ENCODE measurements at places on chromosomes 13 and 19.

DNA sequence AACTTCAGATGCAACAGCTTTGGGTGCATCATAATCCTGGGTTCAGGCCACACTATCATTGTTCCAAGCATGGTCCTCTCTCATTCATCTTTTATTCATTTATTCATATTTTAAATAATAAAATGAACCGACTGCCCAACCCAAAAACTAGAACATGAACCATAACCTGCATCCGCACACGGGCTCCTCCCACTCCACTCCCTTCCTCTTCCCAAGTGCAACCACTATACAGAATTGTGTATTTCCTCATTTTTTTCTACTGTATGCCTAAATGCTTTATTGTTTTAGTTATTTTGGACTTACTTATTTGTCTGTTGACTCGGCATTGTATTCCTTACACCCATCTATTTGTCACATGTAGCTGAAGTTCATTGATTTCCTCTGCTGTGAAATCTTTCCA lies 30.7 kb upstream of the POMP start:
- DNase-seq = no peak

- no peak for DNase-seq
Observed at GRCh38 chr19:7505288-7505681, 10.6 kb upstream of the ZNF358 start.

GRCh38 chr13:102548811-102549210 lies 48.0 kb upstream of the TPP2 start:
- DNase-seq = no peak

DNA sequence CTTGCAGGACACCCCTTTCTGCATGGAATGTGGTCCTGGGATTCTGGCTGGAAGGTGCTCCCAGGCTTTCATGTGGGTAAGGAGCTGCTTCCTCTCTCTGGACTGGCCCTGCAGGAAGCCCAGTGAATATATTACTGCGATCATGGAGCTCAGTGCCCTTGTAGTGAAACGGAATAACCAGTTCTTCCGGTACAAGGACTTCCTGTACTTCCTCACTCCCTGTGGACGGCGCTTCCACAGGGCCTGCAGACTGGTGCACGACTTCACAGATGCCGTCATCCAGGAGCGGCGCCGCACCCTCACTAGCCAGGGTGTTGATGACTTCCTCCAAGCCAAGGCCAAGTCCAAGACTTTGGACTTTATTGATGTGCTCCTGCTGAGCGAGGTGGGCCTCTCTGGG lies 8.0 kb downstream of the CYP4F8 start:
- no peak for DNase-seq

- no peak for DNase-seq
Observed at GRCh38 chr19:30718014-30718413, 345.8 kb downstream of the ZNF536 start.

DNA sequence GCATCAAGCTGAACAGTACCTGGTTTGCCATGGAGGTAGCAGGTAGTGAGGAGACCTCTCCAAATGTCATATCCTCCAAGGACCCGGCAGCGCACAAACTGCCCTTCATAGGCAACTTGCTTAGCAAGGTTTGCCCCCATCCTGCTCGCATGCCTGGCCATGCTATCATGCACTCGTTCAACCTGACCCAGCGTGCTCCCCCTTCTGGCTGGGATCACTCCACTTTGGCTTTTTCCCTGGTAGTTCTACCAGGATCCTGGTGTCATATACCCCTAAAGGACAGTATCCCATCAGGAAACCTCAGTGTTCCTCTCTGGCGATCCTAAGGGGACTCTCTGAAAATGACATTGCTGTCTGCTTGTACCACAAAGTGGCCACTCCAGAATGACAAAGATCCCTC lies 38.6 kb upstream of the ZNF30 start:
- no peak for DNase-seq

- no peak for DNase-seq
Observed at GRCh38 chr13:81117416-81117815, 776.5 kb upstream of the SPRY2 start.

DNA sequence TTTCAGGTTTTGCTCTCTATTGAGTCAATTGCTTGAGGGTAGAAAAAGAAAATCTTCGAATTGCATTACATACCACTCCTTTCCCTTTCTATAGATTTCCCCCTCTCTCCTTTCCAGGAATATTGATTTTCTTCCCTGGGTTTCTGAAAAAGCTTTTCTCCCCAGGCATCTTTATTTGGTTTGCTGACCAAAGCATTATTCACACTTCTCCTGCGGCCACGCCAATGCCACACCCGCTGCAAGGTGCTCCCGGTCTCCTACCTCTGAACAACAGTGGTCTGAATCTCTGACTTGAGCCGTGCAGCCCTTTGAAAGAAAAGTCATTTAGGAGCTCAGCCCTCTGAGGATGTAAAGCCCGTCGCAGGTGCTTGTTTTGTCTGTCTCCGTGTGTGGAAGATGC lies 350.9 kb upstream of the TMTC4 start:
- DNase-seq = no peak

DNA sequence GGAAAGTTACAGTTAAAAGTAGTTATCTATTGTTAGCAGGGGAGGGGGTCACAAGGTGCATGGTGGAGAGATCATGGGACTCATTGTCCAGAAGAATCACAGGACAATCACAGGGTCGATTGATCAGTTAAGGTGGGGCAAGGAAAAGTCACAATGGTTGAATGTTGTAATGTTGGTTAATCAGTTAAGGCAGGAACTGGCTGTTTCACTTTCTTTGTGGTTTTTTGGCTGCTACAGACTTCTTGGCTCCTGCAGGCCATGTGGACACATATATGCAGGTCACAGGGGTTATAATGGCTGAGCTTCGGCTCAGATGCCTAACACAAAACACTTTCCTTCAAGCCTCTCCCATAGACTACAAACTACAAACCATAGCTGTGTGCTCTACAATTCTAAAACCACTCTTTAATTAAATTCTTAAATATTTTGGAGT lies 6.9 kb upstream of the ZNF431 start:
- DNase-seq = no peak

DNA sequence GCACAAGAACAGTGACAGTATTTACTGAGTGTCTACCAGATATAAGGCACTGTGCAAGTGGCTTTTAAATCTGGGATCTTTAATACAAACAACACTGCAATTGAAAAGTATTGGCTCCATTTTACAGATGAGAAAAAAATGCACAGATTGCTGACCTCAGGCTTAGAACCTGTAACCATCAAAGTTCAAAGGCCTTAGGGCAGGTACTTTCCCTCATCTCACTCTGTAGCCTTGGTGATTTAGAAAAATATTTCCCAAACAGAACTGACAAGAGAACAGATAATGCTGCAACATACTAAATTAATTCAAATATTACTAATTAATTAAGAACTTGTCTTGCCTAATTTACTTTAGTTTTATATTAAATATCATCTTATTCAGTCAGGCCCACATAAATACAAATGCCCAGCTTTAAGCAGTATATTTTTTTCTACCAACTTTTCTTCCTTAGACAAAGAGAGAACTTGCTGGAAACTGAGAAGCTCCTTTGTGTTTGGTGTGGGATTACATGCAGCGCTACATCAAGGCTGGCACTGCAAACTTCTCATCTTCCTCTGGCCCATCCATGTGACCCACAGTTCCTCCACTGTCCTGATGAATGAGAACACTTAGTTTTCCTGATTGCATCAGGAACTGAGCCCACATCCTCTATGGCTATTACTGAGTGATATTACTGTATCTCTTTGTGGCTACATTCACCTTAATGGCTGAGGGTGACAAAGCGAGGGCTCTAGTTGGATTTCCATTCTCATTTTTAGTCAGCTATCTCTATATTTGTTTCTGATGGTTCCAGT lies 302.1 kb downstream of the ENOX1 start:
- no peak for DNase-seq

GRCh38 chr19:10551698-10552301 lies 8.1 kb downstream of the ATG4D start:
- no peak for DNase-seq

DNA sequence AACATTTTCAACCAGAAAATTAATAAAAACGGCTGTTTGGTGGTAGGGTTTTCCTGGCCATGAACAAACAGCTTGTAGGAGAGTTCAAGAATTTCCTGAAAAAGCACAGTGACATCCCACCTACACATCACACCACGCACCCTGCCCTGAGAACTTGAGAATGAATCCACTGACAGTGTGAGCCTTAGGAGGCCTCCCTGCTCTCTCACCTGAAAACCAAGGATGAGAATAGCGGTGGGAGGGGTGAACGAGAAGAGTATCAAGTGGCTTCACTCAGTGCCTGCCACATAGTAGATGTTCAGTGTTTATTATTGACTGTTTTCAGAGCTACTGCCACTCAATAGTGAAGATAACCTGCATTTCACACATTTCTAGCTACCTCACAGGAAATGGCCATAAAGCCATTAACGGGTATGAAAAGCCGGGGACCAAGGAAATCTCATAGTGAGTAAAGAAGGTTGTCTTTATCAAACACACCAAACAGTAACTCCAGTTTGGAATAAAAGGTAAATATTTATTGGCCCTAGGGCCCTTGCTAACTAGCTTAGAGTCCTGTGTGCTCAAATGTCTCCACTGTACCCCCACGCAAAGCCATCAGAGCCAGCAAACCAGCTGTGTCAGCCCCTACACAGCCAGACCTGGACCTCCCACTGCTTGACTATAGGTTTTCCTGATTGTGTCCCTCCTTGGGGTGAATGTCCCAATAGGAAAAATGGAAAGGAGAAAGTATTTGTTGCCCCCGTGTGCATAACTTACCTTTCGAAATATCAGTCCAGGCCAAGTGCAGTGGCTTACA lies 40.6 kb downstream of the TPT1 start:
- no peak for DNase-seq

DNA sequence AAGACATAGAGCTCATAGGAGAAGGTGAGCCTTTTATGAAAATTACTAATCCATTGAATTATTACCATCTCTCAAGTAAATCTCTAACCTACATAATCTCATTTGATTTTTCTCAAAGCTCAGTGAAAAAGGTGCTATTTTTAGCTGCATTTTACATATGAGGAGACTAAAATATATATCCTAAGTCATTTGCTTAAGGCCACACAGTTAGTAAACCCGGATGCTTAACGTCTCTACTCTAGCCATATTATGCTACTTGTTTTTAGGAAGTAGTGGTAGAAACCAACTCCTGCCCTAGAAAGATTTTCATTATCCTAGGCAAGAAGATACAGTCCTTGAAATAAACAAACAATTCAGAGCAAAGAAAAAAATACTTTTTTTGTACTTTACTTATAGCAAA lies 108.9 kb downstream of the RBM26 start:
- DNase-seq = no peak

GRCh38 chr13:39779337-39780265 lies 124.1 kb downstream of the COG6 start:
- no peak for DNase-seq

GRCh38 chr13:108508263-108508662 lies 121.1 kb upstream of the MYO16 start:
- no peak for DNase-seq

GRCh38 chr19:38734426-38735256 lies 9.6 kb downstream of the CAPN12 start:
- DNase-seq = no peak

DNA sequence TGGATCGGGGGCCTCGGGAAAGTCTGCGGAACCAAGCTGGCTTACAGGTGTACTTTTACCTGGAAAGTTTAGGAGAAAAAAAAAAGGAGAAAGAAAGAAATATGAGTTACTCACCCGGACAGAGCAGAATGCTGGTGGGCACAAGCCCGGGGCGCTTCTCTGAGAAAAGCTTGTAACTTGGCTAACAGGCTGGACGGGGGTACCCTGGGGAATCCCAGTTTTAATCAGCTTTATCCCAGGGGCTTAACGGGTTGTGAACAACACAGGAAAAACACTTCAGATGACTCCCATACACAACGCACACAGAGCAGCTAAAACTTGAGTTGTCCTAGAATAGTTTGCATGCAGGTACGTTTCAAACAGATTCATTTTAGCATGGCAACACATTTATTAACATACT lies 37.3 kb downstream of the KLF2 start:
- DNase-seq = no peak

- no peak for DNase-seq
Observed at GRCh38 chr19:10091895-10092641, 6.0 kb downstream of the SHFL start.

DNA sequence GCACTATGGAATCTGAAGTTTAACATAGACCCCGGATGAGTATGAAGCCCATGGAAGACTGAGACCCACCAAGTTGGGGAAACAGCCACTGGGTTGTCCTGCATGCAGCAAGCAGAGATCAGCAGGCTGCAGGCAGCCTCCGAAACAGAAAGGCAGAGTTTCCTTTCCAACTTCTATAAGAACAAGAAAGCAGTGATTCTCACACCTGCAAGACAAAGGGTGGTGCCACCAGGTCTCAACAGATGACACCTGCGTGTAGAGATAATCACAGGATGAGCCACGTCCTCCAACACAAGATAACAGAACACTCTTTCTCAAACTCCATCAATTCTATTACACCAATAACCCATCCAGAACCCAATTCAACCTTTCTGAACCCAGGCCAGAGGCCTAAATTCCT lies 457.9 kb downstream of the FOXO1 start:
- no peak for DNase-seq

DNA sequence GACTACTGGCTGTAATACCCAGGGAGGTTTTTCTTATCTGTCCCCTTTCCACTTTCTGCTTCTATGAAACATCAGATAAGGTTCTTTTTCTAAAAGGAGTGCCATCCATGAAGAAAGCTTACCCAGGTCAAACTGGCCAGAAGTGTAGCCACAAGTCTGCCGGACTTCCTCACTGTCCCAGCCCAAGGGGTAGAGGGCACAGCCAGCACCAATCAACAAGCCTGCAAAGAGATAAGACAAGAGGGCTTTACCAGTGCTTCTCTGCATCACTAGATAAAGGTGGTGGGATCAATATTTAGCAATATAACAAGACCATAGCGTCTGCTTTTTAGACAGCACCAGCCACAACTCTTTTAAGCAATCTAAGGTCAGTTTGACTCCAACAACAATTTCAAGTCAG lies 224.7 kb downstream of the LHFPL6 start:
- no peak for DNase-seq

DNA sequence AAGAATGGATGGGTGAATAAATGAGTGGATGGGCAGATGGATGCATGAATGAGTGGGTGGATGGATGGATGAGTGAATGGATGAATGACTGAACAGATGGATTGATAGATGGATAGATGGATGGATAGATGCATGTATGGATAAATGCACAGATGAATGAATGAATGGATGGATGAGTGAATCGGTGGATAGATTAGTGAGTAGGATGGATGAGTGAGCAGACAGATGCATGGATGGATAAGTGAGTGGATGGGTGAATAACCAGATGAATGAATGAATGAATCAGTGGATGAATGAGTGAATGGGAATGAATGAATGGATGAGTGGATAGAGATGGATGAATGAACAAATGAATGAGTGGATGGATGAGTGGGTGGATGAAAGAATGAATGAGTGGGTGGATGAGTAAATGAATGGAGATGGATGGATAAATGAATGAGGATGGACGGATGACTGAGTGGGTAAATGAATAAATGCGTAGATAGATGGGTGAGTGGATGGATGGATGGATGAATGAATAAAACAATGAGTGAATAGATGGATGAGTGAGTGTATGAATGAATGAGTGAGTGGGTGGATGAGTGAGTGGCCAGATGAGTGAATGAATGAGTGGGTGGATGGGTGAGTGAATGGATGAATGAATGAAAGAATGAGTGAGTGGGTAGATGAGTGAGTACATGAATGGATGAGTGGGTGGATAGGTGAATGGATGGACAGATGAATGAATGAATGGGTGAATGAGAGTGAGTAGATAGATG lies 13.0 kb downstream of the GAS6 start:
- no peak for DNase-seq

- DNase-seq = no peak
Observed at GRCh38 chr19:32223595-32224370, 121.6 kb upstream of the ZNF507 start.

- DNase-seq = no peak
Observed at GRCh38 chr19:31838163-31838815, 489.1 kb upstream of the TSHZ3 start.

GRCh38 chr19:31154021-31154420 lies 195.2 kb downstream of the TSHZ3 start:
- no peak for DNase-seq
